ENCODE measurements at places on chromosomes 3 and 15.

GRCh38 chr15:45715528-45715927, 80.7 kb downstream of the SQOR start:
- peak; percentile 11 for DNase-seq

GRCh38 chr15:29784413-29784812, 37.9 kb downstream of the TJP1 start:
- peak; percentile 38 for DNase-seq

- no peak for DNase-seq
Measured at GRCh38 chr3:177906126-177906511, 630.1 kb upstream of the KCNMB2 start.

DNA sequence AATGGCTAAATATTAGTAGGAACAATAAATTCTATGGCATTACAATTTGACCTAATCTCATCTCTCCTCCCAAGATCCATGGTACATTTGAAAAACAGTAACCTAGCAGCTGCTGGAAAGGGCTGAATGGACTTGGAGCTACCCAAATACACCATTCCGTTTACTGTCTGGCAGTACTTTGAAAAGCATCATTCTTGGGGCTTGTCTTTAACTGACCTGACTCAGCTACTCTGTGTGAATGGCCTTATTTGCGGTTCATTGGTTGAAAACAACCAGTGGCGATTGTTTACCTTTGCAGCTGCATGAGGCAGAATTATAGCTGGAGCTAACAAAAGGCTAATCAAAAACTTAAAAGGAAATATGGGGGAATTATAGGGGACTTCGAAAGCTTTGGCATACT, 311.2 kb upstream of the MCTP2 start:
- DNase-seq = no peak

GRCh38 chr3:157913741-157914150, 192.5 kb downstream of the SHOX2 start:
- no peak for DNase-seq

- no peak for DNase-seq
Measured at GRCh38 chr15:72737723-72738122, 45.8 kb downstream of the ADPGK start.

DNA sequence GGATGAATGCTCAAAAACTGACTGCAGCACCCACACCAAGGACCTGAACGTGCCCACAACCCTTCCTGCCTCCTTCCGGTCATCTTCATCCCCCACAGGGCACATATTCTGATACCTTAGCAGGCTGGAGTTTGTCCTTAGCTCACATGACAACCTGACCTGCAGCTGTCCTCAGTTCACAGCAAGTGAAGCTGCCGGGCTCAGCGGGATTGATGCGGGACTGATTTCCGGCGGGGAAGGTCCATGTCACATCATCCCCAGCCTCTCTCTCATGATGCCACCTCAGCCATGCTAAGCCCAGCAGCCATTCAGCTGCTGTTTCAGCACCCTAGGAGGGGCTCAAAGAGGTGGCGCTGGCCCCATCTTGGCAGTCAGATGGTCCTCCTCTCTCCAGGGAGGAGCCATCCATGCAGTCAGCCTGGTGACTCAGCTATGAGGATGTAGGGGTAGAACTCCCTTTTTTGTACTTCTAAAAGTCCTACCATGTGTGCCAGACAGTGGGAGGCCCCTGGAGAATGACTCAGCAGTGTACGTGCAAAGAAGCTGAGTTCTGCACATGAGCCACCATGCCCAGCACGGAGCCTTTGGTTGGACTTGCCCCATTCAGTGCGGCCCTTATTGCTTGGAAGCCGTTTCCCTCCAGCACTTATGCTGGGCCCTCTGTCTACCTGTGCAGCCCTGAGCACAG, 9.5 kb downstream of the CA12 start:
- peak; percentile 72 for DNase-seq

- DNase-seq = no peak
Measured at GRCh38 chr15:31360843-31361763, 34.5 kb downstream of the KLF13 start.

DNA sequence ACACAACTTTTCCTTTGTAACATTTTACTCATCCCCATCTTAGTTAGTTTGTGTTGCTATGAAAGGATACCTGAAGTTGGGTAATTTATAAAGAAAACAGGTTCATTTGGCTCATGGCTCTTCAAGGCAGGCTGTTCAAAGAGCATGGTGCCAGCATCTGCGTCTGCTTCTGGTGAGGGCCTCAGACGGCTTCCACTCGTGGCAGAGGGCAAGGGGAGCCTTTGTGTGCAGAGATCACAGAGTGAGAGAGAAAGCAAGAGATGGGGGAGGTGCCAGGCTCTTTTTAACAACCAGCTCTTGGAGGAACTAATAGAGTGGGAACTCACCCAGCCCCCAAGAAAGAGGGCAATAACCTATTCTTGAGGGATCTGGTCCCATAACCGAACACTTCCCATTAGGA, 23.1 kb downstream of the PLA2G4F start:
- DNase-seq = no peak

DNA sequence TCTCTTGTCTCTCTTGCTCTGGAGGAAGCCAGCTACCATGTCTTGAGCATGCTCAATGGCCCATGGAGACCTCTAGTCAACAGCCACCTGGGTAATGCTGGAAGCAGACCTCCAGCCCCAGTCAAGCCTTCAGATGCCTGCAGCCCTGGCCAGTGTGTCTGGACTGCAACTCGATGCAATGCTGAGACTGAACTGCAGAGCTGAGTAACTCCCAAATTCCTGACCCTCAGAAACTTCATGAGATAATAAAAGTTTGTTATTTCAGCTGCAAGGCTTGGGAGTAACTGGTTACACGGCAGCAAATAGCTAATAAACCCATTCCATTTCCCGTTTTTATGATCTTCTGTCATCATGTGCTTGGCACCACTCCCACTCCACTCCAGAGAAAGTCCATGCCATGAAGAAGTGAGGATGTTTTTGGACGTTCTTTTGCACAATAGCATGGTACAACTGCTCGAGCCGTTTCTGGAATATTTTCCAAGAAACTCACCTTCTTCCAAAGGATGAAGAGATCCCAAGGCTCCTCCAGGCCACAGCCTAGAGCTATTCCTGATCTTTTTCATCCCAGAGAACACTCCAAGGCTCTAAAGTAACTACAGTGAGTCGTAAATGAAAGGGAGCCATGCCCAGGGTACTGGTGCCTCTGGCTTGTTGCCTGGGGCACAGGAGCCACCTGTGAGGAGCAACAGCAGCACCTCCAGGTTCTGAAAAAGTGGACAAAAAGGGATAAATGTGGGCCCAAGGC, 72.0 kb upstream of the KLF13 start:
- DNase-seq = no peak

GRCh38 chr3:143826296-143826695, 22.0 kb downstream of the SLC9A9 start:
- no peak for DNase-seq

- no peak for DNase-seq
Measured at GRCh38 chr15:75452865-75453702, 1.6 kb upstream of the SIN3A start.

GRCh38 chr3:30614943-30615342, 8.5 kb downstream of the TGFBR2 start:
- no peak for DNase-seq

DNA sequence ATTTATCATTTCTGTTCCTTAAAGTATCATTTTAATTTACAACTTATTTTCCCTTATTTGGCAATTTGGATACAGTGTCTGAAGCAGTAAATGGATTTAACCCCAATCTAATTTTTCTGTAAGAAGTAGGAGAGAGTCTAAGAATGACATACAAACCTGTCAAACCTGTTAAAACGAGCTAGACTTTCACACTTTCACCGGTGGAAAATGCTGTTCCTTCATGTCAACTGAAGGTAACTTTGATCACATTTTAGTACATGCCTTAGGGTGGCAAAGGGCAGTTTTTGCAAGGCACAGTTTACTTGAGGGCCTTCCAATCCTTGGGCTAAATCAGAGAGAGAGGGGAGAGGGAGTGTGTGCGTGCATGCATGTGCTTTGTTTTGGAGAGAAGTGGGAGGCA, 221.4 kb downstream of the THSD4 start:
- no peak for DNase-seq

GRCh38 chr15:61831505-61831921, 228.7 kb downstream of the VPS13C start:
- no peak for DNase-seq

DNA sequence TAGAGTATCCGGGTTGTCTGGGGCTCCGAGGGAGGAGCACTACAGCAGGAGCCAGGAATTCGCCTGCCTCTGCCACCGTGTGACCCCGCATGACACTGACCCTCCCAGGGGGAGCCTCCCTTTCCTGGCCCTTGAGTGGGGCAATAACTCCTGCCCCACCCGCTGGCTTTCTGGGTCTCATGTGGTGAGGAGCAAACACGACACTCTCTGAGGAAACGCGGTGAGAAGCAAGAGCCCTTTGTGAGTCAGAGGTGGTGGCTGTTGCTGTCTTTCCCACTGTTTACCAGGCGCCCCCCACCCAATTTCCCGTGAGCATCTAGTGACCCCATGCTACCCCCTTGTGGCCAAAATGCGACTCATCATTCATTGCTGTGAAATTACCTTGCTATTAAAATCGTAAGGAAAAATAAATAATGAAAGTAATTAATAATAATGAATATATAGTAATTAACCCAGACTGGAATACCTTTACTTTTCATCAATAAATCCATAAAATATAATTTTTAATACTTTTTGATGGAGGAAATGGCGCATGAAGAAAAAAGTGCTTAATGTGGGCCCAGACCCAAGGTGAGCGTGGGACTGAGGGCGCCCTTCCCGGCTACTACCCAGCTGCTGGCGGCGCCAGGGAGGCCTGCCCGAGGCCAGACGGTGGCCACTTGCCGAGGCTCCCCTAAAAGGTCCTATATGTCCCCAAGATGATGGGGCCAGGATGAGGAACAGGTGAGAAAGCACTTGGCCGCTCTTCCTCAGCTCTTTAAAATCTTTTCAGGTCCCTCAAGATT, 29.3 kb downstream of the CCNL1 start:
- peak; percentile 68 for DNase-seq

- DNase-seq = no peak
Measured at GRCh38 chr15:34904527-34904926, 65.0 kb downstream of the AQR start.

GRCh38 chr3:51671734-51672475, 853 bp downstream of the TEX264 start:
- DNase-seq = no peak

GRCh38 chr15:89770041-89770440, 6.1 kb upstream of the MESP2 start:
- DNase-seq = no peak

- DNase-seq = no peak
Measured at GRCh38 chr15:83810110-83810509, 156.2 kb downstream of the ADAMTSL3 start.

GRCh38 chr3:31185062-31185357, 290.5 kb upstream of the GADL1 start:
- DNase-seq = no peak

- no peak for DNase-seq
Measured at GRCh38 chr3:141877911-141878310, 1.5 kb downstream of the ATP1B3 start.

DNA sequence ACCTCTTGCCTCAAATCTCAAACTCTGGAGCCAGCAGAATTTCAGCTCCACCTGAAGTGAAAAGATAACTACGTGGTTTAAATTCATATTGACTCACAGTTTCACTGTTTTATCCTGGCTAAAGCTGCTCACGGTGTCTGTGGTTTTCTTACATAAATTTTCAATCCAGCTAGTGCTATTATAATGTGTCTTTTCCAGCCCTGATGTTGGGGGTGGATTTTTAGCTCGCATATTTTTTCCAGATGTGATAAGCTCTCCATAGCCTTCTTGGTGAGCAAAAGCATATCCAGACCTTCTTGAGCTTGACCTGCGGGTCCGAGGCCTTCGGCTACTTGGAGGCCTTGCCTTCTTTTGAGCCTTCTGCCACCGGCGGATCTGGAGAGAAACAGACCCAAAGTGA, 239.3 kb downstream of the DTWD1 start:
- DNase-seq = no peak

DNA sequence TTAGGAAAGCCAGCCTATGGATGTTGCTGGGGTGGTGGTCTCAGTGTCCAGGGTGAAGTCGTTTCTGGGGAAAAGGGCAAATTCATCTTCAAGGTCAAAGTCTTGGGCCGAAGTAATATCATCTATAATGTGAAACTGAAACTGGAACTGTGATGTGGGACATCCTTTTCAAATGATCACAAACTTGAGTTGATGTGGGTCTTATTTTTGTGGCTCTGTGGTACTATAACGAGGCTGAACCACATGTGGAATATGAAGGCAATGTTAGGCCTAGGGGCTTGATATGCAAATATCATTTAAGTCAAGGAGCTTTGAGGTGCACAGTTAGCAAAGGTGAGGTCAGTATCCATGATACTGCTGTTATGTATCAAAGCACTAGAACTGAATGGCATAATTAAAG, 1.5 kb upstream of the CD200R1L start:
- DNase-seq = no peak

- DNase-seq = no peak
Measured at GRCh38 chr3:23739536-23739935, 66.2 kb upstream of the UBE2E1 start.

DNA sequence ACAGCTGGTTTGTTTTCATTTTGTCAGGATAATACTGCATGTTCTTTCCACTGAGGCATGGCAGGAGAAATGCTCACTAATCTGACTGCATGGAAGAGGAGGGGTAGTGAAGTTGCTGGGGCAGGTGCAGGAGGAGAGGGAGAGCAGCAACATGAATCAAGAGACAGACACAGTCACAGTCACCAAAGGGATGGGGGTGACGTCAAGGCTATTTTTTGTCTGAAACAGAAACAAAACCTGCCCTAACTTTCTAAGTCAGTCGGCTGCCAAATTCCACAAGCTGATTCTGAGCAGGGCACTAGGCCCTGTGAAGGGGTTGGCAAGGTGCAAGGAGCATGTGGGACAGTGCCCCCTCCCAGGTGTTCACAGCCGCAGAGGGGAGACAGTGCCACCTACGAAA, 186.6 kb upstream of the NSMCE3 start:
- DNase-seq = no peak

DNA sequence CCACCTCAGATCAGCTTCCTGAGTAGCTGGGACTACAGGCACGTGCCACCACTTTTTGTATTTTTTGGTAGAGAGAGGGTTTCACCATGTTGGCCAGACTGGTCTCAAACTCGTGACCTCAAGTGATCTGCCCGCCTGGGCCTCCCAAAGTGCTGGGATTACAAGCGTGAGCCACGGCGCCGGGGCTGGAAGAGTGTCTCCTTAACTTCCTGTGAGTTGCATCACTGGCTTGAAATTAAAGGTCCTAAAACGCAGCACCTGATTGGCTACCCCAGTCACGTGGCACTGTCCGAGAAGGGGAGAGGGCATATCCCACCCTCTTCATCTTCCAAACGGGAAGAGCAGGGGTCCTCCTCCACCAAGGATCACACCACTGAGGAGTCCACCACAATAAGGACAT, 5.5 kb upstream of the FAM174B start:
- no peak for DNase-seq

DNA sequence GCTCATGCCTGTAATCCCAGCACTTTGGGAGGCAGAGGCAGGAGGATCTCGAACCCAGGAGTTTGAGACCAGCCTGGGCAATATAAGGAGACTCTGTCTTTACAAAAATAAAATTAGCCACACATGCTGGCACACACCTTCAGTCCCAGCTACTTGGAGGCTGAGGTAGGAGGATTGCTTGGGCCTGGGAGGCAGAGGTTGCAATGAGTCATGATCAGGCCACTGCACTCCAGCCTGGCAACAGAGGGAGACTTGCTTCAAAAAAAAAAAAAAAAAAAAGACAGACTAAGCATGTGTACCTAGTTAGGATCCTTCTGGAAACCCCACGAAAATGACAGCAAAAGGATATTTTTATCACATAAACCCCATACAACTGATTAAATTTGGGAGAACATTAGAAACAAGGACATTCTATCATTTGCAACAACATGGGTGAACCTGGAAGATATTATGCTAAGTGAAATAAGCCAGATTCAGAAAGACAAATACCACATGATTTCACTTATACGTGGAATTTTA, 44.9 kb downstream of the METTL6 start:
- no peak for DNase-seq

GRCh38 chr3:43061101-43061895, 44.6 kb downstream of the POMGNT2 start:
- DNase-seq = no peak

Data from kidney capillary endothelial cell (primary cell).